Right lung (tissue), 10 donors: ENCODE measurements at places on chromosomes 1 and 21. TPM values are rescaled to one million over a fixed set of nuclear protein-coding genes. Genes with fewer than 3 reads are reported as not detected.

Gene SLC44A5
- polyA plus RNA-seq: 3.3 TPM

Gene FAM78B
- polyA plus RNA-seq: 1.4 TPM

Gene RGS7
- polyA plus RNA-seq: 0.21 TPM

Gene NTRK1
- polyA plus RNA-seq: 0.21 TPM

Gene SH3BGR
- 5.3 TPM for polyA plus RNA-seq

Gene C8B
- 0.13 TPM for polyA plus RNA-seq

Gene LRRN2
- 2.2 TPM for polyA plus RNA-seq

Gene STRIP1
- 55.4 TPM for polyA plus RNA-seq

Gene KLHL17
- polyA plus RNA-seq: 14.8 TPM

Gene GRHL3
- polyA plus RNA-seq: 0.09 TPM

Gene TRIM67
- 0.78 TPM for polyA plus RNA-seq

Gene MCOLN2
- 2.4 TPM for polyA plus RNA-seq

Gene RNF115
- 13.8 TPM for polyA plus RNA-seq

Gene HSD11B1
- polyA plus RNA-seq: 9.0 TPM

Gene AMY1A
- 2.1 TPM for polyA plus RNA-seq

Gene TMEM269
- 0.47 TPM for polyA plus RNA-seq

Gene SHC1
- 136 TPM for polyA plus RNA-seq

Gene ESPN
- 3.3 TPM for polyA plus RNA-seq

Gene DUSP10
- 6.3 TPM for polyA plus RNA-seq

Gene MFAP2
- polyA plus RNA-seq: 225 TPM

Gene ADAMTS1
- 145 TPM for polyA plus RNA-seq

Gene RAB13
- polyA plus RNA-seq: 170 TPM
